ENCODE measurements at places on chromosomes 11 and 22. TPM values are rescaled to one million over a fixed set of nuclear protein-coding genes. Genes with fewer than 3 reads are reported as not detected.

DNA sequence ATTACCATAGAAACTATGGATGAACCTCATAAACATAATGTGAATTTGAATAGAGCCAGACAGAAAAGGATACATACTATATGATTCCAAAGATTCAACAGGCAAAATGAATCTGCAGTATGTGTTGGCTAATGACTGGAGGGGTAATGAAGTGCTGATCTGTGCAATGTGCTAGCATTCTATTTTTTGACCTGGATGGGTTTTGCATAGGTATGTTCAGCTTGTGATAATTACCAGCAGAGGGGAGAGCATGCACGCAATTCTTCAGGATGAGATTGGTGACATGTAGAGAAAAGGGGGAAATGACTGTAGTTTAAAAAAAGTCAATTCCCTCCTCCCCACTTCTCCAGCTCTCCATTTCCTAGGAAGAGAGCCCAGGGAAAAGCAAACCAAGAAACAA, 618 bp upstream of the CCDC81 start:
- H3K27ac ChIP-seq = peak overlapping the region; percentile 54
- no peaks in the 10 kb centered on the region for H3K27me3 ChIP-seq
- no peaks in the 10 kb centered on the region for H3K36me3 ChIP-seq
- no peak for DNase-seq
- peak overlapping the region; percentile 24 for H3K4me3 ChIP-seq
- no peaks in the 10 kb centered on the region for H3K4me1 ChIP-seq

DNA sequence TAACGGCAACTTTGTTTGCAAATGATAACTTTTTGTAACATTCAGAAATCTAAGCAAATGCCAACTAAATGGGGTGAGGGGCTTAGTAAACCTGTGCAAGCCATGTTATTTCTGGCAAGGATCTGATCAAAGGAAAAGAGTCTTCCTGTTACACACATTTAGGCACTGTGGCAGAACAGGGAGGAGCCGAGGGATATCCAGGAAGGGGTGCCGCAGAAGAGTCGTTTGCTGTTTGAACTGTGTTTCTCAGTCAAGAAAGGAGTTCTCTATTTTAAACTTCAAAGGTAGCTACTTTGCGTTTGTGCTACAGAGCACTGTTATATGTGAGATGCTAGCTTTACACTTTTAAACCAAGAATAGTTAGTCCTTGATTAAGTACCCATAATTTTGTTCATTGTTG, 175.5 kb downstream of the ETS1 start:
- no peaks in the 10 kb centered on the region for H3K27me3 ChIP-seq
- H3K4me3 ChIP-seq = no peak overlapping the region
- DNase-seq = no peak

LRRC74B gene
- not detected for total RNA-seq

DNA sequence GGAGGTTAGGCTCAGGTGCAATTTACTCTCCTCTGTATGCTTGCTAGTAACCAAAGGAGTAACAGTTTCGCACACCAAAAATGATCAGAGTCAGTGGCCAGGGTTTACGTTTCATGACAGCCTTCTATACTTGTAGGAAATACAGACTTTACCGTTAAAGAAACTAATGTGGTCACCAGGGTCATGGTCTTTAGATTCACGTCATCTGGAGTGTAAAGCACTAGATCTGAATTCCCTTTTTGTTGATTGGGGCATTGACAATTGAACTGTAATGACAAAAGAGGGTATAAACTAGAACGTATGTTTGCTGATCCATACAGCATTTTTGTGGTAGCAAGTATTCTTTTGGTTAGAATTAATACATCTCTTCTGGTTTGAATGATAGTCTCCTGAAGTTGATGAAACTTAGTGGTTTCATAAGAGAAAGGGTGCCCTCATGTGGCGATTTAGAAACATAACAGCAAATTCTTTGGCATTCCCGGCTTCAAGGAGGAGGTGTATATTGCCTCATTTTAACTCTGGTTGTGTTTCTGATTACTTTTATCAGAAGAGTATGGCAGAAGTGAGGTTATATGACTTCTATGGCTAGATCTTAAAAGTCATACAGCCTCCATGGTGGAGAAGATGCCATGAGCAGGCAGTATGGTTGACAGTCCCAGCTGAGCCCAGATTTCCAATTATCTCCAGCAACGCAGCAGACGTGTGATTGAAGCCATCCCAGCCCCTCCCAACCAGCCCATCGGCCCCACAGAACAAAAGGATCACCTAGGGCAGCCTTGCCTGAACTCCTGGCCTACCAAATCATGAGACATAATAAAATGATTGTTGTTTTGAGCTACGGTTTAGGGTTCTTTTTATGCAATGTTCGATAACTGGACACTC, 35.1 kb downstream of the MMP7 start:
- H3K27ac ChIP-seq = no peak overlapping the region
- DNase-seq = peak; percentile 79
- H3K36me3 ChIP-seq = no peaks in the 10 kb centered on the region
- peaks cover 4% of the 10 kb centered on the region for H3K4me1 ChIP-seq
- H3K27me3 ChIP-seq = no peaks in the 10 kb centered on the region
- no peak overlapping the region for H3K4me3 ChIP-seq

DNA sequence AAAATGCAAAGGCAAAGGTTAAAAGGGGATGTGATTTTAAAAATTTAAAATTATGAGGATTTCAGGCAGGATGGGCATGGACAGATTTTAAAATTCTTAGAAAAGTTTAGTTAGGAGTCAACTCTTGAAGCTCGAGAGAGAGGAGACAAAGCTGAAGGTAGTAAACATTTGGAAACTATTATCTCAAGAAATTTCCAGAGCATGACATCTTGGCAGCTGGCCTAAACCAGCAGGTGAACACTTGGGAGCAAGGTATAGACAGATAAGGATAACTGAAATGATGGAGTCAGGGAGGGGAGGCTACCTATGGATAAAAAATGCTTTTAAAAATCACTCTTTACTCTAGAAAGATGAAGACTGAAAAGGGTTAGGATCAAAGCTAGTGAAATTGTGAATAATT, 13.7 kb downstream of the POU2AF3 start:
- H3K4me1 ChIP-seq = peaks cover 6% of the 10 kb centered on the region
- peaks cover 26% of the 10 kb centered on the region for H3K27me3 ChIP-seq
- no peaks in the 10 kb centered on the region for H3K36me3 ChIP-seq
- no peak overlapping the region for H3K4me3 ChIP-seq
- H3K27ac ChIP-seq = no peak overlapping the region

DNA sequence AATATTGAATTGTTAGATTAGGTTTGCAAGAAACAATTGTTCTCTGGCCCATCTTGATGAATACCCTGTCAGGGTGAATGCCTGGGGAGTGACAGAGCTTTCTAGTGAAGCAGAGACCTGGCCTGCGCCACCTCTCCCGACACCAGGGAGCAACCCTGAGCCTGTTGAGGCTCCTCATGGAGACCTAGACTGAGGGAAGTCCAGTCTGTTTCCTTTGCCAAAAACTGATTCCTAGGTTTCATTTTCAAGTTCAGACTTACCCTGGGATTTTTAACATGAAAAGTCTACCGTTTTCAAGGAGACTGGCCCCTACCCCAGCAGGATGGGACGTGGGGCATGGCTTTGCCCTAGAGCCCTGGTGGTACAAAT, 173.7 kb upstream of the SORL1-AS1 start:
- no peak overlapping the region for H3K27ac ChIP-seq
- H3K4me1 ChIP-seq = no peaks in the 10 kb centered on the region

GRCh38 chr11:15707194-15707593, 592.5 kb downstream of the INSC start:
- H3K27me3 ChIP-seq = no peaks in the 10 kb centered on the region
- no peak overlapping the region for H3K27ac ChIP-seq
- H3K4me3 ChIP-seq = no peak overlapping the region

GRK3 gene
- 19.4 TPM for total RNA-seq

DNA sequence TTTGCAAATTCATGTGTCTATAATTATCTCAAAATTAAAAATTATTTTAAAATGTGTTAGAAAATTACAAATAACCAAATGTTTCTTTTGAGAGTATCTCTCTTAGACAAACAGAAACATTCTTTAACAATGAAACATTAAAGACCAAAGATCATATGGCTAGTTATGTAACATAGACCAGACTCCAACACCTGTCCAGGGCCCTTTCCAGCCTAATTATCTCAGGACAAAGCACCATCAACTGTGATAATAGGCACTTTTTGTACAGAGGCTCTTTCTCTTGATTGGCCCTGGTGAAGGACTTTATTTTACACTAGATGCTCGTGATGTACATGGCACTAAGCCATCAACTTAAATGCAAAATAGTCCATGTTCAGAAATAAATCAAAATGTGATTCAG, 5.0 kb upstream of the PLEKHA7 start:
- H3K4me1 ChIP-seq = no peaks in the 10 kb centered on the region
- H3K36me3 ChIP-seq = no peaks in the 10 kb centered on the region
- H3K27ac ChIP-seq = no peak overlapping the region

DNA sequence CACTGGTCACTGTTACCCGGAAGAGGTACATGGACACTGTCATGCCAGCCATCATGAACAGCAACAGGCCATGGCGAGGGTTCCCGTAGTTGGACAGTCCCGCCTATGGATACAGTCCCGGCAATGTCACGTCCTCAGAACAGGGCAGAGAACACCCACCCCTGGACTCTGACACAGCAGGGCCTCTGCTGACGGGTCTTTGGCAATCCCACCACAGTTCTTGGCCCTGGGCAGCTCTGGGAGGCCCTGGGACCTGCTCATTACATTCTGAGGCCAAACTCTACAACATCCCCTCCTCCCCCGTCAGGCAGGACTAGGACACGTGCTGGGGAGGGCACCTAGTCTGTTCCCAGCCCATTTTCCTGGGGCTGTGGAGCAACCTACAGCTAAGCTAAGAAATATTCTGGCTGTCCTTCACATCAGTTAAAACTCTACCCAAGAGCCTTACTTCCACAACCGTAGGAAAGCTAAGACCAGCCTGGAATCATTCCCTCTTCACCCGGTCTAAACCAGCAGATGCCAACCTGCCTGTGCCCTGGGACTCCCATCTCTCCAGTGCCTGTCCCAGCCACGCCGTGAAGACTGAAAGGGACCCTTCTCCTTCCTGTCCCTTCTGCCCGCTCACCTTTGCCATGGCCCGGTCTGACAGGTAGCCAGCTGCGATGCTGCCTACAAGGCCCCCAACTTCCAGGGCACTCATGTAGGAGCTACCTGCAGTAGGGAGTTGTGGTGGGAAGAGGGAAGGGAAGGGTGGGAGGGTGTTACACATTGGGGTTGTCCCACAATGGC, 4.5 kb downstream of the SLC37A4 start:
- no peak for DNase-seq
- H3K4me1 ChIP-seq = peaks cover 27% of the 10 kb centered on the region
- no peak overlapping the region for H3K27ac ChIP-seq
- H3K4me3 ChIP-seq = no peak overlapping the region
